GM12878 (cell line): ENCODE measurements at places on chromosomes 6 and 20. TPM values are rescaled to one million over a fixed set of nuclear protein-coding genes. Genes with fewer than 3 reads are reported as not detected.

GRCh38 chr6:84078335-84078734 lies 44.8 kb downstream of the MRAP2 start:
- no peak for DNase-seq

DNA sequence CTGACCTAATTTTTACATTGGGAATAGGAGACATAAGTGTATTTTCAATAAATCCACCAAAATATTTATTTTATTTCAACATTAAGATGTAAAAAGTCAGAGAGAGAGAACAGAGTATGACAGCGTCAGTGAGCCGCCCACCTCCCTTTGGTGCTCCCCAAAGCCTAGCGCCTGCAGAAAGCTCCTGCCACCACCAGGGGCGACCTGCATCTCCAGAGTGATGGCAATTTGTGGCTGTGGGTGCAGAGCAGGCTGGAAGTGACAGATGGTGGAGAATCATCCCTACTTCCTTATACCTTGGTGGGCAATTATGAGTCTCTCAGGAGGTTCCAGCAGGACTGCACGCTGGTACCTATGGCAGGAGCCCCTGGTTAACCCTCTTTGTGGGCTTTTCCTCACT lies 87.3 kb downstream of the PTPRT start:
- DNase-seq: no peak

DNA sequence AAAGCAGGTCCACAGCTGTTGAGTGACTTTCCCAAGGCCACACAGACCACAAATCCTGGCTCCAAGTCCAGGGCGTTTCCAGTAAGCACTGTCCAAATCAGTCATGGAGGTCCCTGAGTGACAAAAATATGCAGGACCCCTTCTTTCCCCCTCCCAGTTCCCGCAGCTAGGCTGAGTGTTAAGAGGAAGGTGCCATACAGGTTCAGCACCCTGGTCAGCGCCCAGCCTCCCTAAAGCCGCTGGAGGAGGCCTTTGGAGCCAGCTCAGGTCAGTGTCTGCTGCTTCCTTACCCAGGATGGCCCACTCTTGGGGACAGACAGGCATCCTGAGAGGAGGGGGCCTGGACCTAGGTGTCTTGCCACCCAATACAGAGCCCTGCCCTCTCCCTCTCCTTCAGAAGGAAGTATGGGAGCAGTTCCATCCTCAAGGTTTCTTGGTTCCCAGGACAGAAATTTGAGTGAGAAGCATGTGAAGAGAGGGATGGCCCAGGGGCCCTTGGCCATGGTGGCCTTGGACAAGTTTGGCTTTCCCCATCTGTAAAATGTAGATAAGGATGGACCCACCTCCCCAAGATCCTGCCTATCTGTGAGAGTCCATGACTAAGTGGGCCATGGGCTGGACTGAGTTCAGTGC lies 13.2 kb downstream of the TMEM74B start:
- no peak for DNase-seq

GRCh38 chr6:4707011-4707410 lies 69.2 kb upstream of the CDYL start:
- DNase-seq: no peak

DNA sequence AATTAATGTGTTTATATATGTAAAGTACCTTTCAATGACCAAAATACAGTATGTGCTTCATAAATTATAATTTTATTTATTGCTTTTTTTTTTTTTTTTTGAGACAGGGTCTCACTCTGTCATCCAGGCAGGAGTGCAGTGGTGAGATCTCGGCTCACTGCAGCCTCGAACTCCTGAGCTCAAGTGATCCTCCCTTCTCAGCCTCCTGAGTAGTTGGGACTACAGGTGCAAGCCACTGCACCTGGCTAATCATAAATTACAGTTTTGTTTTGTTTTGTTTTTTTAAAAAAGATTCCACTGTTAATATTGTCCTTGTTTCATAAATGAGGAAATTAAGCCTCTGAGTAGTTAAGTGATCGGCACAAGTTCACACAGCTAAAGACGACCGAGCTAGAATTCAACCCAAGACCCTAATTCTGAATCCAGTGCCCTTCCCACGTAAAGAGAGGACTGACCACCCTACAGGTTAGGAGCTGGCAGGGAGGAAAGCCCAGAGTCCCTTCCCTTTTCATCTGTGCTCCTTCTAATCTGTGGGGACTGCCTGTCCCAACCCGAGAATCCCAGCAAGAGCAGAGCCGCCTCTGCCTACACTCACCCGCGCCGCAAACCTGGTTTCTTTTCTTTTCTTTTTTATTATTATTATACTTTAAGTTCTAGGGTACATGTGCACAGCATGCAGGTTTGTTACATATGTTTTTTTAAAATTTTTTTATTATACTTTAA lies 8.5 kb upstream of the GDF5 start:
- no peak for DNase-seq

DNA sequence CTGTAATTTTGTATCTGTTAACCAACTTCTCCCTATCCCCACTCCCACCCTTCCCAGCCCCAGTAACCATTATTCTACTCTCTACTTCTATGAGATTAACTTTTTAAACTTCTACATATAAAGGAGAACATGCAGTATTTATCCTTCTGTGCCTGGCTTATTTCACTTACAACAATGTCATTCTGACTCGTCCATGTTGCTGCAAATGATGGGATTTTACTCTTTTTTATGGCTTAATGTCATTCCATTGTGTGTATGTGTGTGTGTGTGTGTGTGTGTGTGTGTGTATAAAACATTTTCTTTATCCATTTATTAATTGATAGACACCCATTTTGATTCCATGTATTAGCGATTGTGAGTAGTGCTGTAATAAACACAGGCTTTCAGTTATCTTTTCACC lies 76.1 kb downstream of the COL19A1 start:
- DNase-seq: no peak

GRCh38 chr6:39114388-39114703 lies 640 bp downstream of the SAYSD1 start:
- DNase-seq: no peak

GRCh38 chr6:101392586-101393230 lies 800 bp upstream of the GRIK2 start:
- no peak for DNase-seq

- no peak for DNase-seq
These were observed 88.6 kb downstream of the SIM1 start for GRCh38 chr6:100376103-100376502.

DNA sequence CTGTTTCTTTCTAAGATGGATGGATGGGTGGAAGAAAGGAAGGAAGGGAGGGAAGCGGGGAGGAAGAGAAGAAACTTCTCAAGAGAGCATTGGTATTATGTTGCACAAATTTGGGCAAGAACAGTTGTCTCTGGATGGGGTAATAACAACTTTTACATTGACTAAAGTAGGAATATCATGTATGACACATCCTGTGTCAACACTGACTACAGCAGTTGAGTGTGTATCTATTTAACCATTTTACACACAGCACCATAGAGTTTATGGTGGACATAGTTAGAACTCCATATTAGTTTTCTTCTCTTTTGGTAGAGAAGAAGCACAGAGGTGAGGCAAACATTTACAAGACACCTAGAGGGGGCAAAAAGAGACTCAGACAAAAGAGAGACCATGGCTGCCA lies 44.2 kb upstream of the RNF146 start:
- no peak for DNase-seq

GRCh38 chr6:9405369-9405768 lies 970.0 kb upstream of the SLC35B3 start:
- DNase-seq: no peak

DNA sequence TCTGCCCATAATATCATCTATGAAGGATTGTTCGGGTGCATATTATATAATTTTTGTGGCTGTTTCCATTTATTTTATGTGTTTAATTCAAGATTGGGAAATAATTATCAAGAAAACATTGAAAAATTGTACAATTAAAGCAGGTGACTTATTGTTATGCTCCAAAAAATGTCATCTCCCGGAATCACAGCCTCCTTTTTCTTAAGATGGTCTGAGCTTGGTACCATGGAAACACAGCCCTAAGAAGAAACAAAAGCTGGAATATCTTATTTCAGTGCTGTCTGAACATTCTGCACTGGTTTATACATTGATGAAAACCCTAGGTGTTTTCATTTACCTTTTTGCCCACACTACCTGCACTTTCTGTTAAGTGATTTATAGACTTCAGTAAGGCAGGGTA lies 367.2 kb downstream of the ARHGAP18 start:
- no peak for DNase-seq

DNA sequence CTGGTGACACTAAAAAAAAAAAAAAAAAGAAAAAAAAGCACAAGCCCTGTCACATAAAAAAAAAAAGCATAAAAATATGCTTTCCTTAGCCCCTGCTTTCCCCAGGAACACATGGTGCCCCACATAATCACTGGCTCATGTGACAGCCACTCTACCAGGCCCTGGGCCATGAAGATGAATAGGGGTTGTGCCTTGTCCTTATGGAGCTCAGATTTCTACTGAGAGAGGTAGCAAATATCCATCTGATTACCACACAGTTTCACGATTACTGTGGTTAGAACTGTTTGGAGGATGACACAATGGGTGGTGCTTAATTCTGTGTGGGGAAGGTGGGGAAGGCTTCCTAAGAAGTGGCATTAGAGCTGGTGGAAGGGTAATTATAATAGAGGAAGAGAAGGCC lies 9.3 kb downstream of the RAET1E start:
- no peak for DNase-seq

DNA sequence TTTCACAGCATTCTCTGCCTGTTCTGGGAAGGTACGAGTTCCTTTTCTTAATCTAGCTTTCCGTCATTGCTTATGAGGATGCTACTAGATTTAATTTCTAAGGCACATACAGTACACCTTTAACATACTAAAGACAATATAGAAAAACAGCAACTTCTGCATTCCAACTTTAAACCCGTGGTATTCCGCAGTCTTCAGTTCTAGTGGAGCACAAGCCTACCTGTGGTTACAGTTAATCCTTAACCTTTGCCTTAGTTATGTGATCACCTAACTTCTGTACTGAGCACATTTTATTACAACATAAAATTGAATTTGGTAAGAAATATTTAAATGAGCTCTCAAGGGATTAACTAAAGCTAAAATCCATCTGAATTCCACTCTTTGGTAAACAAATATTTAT lies 289.5 kb downstream of the BTBD9 start:
- no peak for DNase-seq

- DNase-seq: no peak
These were observed 782 bp downstream of the TRMT11 start for GRCh38 chr6:125987026-125987617.

GRCh38 chr6:9937031-9937763 lies 477.7 kb downstream of the TFAP2A start:
- no peak for DNase-seq

GRCh38 chr20:21821358-21821757 lies 115.9 kb downstream of the PAX1 start:
- no peak for DNase-seq

DNA sequence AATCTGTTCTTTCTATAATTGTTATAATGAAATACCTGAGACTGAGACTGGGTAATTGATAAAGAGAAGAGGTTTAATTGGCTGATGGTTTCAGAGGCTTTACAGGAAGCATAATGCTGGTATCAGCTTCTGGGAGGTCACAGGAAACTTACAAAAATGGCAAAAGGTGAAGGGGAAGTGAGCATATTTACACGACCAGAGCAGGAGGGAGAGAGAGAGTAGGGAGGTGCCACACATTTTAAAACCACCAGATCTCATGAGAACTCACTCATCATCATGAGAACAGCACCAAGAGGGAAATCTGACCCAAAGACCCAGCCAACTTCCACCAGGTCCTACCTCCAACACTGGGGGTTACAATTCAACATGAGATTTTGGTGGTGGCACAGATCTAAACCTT lies 2.6 kb upstream of the SIRPB1 start:
- no peak for DNase-seq

DNA sequence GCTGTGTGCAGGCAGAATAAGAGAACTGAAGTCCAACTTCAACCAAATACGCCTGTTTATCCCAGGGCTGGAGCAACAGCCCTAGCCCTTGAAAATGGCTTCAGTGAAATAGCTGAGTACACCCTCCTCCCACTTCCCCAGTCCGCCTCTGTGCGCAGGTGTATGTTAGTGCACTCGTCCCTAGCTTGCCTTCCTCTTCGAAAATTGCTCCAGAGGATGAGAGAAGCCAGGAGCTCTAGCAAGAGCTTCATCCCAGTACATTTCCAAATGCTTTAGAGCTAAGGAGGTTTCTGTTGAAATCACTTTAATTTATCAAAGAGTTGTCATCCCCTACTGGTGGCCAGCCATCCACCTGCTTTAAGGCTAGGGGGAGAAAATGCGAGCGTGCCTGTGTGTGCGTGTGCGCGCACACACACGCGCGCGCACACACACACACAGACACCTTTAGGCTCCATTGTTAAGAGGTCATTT lies 5.4 kb upstream of the POU3F2 start:
- DNase-seq: no peak

DNA sequence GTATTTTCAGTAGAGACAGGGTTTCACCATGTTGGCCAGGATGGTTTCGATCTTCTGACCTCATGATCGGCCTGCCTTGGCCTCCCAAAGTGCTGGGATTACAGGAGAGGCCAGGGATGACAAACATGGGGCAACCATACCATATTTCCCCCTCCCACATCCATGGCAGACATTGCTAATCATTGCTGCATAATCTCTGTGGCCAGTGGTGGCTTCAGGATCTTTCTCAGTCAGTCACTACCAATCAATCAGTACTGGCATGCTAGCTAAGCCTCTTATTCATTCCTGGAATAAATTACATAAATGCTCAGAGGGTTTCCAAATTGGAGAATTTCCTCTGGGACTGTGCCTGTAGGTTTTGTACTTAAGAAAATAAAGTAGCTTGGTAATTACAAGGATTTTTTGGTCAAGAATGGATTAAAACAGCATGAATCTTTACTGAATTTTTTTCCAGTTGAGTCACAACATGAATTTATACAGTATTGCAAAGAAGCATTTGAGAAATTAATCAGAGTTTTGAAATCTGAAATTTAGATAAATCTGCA lies 138.1 kb downstream of the FNDC1 start:
- DNase-seq: no peak

DNA sequence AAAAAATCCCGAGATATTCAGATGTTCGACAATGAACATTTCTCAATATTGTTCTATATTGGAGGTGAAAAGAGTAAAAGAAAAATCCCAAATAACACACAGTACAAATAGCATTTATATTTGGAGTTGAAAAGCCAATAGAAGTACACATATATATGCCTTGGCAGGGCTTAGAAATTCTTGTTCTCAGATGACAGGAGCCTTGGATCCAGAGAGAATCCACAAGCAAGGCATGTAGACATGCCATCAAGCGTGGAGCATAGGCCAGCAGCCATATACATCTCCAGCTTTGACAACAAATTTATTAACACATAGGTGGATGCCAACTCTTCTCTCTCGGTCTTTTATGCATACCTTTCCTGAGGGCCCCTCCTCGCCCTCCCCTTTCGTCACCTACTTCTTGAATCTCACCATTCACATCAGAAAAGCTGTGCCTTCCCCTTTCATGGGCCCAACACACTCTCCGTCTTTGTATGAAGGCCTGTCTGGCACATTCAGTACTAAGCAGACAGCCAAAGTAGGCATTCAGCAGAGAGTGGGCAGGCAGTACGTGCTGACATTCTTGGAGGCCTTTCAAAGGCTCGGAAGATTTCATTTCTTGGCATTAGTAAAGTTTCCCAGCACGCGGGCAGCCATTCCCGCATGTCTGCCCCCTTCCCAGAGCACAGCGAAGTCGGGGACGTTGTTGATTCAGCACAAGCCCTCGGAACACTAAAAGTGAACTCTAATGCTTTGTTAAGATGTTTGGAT lies 18.2 kb downstream of the NEDD9 start:
- no peak for DNase-seq

- DNase-seq: no peak
These were observed 16.2 kb downstream of the HLA-DPB1 start for GRCh38 chr6:33091957-33092356.

The JAG1 gene
- polyA plus RNA-seq: 0.47 and 1.1 TPM in 2 replicates

The IL20RA gene
- polyA plus RNA-seq: not detected in 2 replicates

The KPNA5 gene
- 3.0 and 4.0 TPM in 2 replicates for polyA plus RNA-seq

The LINC00237 gene
- polyA plus RNA-seq: not detected in 2 replicates

The SLC4A11 gene
- polyA plus RNA-seq: 0.78 and 1.5 TPM in 2 replicates

The MAN1A1 gene
- polyA plus RNA-seq: 4.0 and 5.4 TPM in 2 replicates
